ENCODE measurements at places on chromosomes 12 and 14.

- no peak for DNase-seq
- no peaks in the 10 kb centered on the region for H3K36me3 ChIP-seq
- H3K4me1 ChIP-seq = no peaks in the 10 kb centered on the region
- H3K4me3 ChIP-seq = no peak overlapping the region
- no peaks in the 10 kb centered on the region for H3K27me3 ChIP-seq
Observed at GRCh38 chr14:36900846-36901245, 239.2 kb downstream of the PAX9 start.

DNA sequence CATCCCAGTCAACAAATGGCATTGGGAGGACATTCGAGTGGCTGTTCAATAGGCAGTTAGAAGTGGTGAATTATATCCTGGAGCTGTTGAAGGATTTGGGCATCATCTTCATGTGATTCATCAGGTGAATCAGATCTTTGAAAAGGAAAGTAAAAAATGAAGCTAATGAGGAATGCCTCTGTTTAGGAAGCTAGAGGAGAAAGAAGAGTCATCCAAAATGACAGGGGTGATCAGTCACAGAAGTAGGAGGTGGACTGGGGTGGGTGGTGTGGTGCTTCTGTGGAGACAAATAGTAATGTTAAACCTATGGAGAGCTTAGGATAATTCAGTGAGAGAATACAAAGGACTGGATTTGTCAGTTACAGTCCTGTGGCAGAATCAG lies 32.7 kb downstream of the DIP2B start:
- no peak for DNase-seq
- no peaks in the 10 kb centered on the region for H3K27me3 ChIP-seq
- peaks cover 20% of the 10 kb centered on the region for H3K4me1 ChIP-seq
- no peak overlapping the region for H3K4me3 ChIP-seq
- no peaks in the 10 kb centered on the region for H3K36me3 ChIP-seq

DNA sequence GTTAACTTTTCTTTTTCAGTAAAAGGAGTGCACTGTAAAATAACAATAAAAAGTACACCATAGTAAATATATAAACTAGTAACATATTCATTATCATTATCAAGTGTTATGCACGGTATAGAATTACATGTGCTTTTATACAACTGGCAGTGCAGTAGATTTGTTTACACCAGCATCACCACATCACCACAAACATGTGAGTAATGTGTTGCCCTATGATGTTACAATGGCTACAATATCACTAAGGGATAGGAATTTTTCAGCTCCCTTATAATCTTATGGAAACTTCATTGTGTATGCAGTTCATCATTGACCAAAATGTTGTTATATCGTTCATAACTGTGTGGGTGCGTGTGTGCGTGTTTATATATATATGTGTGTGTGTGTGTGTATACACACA lies 23.5 kb upstream of the NEDD1 start:
- no peak overlapping the region for H3K4me3 ChIP-seq
- H3K4me1 ChIP-seq = no peaks in the 10 kb centered on the region
- no peak for DNase-seq
- no peaks in the 10 kb centered on the region for H3K27me3 ChIP-seq

DNA sequence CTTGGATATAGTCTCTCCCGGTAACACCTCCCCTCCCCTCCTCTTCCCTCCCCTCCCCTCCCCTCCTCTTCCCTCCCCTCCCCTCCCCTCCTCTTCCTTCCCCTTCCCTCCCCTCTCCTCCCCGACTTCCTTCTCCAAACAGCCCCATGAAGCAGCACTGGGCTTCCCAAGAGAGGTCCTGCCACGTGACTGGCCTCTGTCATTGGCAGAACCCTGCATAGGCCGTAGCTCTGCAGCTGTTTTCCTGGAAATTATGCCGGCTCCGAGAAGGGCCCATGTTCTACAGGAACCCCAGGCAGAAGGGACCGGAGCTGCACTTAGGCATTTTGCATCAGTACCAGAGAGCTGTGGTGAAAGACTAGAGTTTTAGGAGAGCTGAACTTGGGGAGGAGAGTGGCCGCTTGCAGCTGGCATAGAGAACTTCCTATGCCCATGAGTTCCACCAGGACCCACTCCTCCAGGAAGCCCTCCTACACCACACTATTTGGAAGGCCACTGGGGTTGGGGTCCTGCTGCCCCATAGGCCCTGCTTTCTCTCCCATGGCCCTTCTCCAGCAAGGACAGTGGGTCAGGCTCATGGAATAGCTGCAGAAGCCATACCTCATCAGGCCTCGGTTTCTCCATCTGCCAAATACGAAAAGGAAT lies 5.1 kb upstream of the TNFAIP2 start:
- H3K27me3 ChIP-seq = no peaks in the 10 kb centered on the region
- no peaks in the 10 kb centered on the region for H3K36me3 ChIP-seq
- no peaks in the 10 kb centered on the region for H3K4me1 ChIP-seq

All from naive thymus-derived CD4-positive, alpha-beta T cell (primary cell).